Retina (tissue), 1 donor: ENCODE measurements at places on chromosomes 2 and 18.

DNA sequence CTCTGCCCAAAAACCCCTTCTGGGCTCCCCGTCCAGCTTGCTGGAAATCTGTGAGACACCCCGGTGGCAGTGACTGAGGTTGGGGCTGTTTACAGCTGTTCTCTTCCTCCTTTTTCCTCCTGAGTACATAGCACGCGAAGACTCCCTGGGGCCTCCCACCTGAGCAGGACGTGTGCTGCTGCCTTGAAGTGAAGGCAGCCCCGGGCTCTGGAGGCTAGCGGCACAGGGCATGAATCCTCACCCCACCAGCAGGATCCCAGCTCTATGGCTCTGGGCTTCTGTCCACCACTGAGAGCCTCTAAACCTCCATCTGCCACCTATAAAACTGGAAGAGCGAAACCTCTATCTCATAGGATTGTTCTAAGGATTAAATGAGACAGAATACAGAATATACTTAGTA lies 182.5 kb downstream of the TMEM163 start:
- no peak for DNase-seq

DNA sequence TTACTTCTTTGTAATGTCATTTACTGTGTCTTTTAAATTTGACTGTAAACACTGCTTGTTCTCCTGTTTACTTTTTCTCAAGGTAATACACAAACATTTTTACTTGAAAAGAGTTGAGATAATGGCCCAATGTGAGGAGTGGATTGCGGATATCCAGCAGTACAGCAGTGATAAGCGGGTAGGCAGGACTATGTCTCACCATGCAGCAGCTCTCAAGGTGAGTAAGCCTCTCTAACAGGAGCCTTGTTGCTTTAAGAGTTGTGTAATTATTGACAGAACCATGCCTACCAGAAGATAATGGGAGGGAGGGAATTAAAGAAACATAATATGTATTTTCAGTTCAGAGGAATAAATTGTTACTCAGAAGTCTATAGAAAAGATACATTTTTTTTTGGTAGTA lies 16.5 kb upstream of the TTC27 start:
- DNase-seq, result no peak

- DNase-seq, result peak; percentile 51
Measured at GRCh38 chr2:237967463-237967951, 693 bp downstream of the UBE2F start.

- DNase-seq, result peak; percentile 25
Measured at GRCh38 chr2:70514612-70515055, 39.0 kb downstream of the TGFA start.

GRCh38 chr2:127561371-127561770 lies 25.9 kb downstream of the MYO7B start:
- no peak for DNase-seq

- no peak for DNase-seq
Measured at GRCh38 chr18:11663439-11664029, 25.5 kb upstream of the GNAL start.

- no peak for DNase-seq
Measured at GRCh38 chr2:181318504-181319280, 138.5 kb upstream of the ITGA4 start.

DNA sequence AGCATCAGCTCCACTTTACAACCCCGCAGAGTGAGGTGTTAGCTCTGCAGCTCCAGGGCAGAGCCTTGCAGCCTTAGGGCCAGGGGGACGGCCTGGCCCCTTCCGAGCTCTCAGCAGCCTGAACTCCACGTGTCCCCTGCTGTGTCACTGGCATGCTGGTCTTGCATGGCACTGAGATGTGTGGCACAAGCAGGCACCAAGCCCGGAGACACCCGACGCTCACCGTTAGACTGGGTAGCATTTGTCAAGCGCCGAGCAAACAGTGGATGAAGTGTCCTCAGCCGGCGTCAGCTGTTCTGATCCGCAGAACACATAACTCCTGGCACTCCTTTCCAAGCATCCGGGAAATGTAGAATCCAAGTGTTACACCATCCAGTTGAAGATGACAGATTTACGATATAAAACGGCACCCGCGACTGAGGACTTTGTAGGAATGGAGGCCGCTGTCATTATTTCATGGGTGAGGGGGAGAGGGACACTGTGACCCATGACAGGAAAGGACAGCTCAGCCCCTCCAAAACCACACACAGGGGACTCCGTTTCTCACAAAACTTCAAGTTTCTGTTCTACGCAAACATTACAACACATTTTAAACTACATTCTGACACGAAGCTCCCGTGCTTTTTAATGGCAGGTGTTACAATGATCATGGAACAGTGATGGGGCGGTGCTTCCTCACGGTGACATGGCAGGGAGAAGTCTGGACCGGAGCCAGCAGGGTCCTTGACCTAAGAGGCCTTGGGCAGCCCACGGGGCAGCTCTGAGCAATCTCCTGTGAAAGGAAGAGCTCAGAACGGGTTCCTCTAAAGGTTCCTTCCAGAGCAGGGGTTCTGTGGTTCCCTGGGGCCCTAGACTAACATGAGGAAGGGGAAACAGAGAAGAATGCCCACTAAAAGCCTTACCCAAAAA lies 89.4 kb downstream of the HDAC4 start:
- DNase-seq, result no peak

DNA sequence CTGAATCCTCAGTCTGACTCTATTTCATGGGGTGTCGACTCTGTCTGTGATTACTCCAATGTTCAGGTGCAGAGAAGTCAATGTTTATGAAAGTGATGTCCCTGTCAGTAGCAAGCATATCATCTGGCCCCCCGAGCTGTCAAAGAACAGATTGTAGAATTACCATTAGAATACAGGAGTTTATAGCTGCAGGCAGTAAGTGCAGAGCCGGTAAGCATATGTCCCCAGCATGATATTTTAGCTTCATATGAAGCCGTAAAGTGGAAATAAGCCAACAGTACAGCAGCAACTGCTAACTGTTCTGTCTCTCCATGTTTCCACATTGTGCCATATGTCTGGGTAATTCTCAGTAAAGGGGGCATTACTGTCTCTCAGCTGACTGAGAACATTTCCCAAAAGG lies 541.8 kb downstream of the SOX11 start:
- peak; percentile 42 for DNase-seq

GRCh38 chr2:13009027-13009642 lies 292.4 kb downstream of the TRIB2 start:
- DNase-seq, result no peak

GRCh38 chr2:73008766-73009135 lies 62.8 kb downstream of the SFXN5 start:
- no peak for DNase-seq

- peak; percentile 65 for DNase-seq
Measured at GRCh38 chr18:76756531-76757253, 65.7 kb upstream of the ZNF236 start.

GRCh38 chr18:4107049-4107467 lies 348.0 kb downstream of the DLGAP1 start:
- DNase-seq, result peak; percentile 50

DNA sequence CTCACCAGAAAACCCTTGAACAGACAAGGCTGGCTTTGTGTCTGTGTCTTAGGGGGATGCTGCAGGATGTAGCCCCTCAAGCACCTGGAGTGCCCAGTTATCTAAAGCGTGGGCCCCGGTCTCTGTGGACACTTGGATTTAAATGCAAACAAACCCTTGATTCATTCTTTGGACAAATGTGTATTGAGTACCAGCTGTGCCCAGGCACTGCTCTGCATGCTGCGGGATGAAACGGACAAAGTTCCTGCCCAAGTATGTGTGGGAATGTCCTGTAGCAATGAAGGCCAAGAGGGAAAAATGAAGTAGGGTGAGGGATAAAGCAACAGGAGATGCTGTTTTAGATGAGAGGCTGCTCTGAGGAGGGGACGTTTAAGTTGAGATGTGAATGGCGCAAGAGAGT lies 53.9 kb downstream of the BOLA3 start:
- DNase-seq, result no peak

DNA sequence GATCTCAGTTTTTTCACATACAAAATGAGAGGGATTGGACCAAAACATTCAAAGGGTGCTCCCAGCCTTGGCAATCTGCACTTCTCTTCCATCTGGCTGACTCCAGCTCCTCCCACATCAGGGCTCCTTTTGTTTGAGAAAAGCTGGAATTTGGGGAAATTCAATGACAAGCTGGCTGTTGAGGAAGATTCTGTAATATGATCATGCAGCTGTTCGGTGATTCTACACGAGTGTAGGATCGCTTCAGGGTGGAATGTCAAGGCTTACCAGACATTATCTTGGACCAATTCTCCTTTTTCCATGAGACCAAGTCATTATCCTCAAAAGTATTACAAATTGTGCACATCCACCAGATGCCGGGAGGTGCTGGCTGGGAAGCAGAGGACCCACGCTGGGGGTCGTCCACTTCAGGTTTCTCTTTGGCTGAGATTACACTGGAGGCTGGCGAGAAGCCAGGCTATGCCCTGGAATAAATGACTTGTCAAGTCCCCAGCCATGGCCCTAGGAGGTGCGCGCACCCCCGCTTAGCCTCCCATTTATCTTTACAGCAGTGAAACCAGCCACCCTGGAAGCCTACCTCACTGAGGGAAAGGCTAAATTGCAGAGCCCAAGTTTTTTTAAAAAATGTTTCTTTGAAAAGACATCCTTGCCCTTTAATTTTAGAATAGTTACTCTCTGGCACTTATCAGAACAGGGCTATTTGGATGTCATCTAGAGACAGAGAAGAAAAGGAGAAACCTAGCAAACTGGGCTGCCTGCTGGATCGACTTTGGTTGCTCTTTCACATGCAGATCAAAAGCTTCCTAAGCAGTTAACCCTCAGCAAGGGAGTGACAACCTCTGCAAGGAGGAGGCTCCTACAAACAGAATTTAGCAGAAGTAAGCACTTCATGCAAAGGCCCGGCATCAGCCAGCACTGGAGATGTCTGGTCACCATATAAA lies 42.5 kb upstream of the LCLAT1 start:
- DNase-seq, result no peak

GRCh38 chr2:95292623-95293260 lies 4.4 kb upstream of the KCNIP3 start:
- no peak for DNase-seq

DNA sequence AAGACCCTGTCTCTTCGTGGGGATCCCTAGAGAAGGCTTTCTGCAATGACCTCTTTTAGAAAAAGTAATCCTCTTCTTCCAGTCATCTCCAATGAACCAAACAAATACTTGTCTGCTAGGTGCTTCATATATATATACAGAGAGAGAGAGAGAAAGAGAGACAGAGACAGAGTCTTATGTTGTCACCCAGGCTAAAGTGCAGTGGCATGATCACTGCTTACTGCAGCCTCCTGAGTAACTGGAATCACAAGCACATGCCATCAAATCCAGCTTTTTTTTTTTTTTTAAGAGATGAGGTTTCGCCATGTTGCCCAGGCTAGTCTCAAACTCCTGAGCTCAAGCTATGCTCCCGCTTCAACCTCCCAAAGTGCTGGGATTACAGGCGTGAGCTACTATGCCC lies 18.6 kb upstream of the PKDCC start:
- DNase-seq, result peak; percentile 39

DNA sequence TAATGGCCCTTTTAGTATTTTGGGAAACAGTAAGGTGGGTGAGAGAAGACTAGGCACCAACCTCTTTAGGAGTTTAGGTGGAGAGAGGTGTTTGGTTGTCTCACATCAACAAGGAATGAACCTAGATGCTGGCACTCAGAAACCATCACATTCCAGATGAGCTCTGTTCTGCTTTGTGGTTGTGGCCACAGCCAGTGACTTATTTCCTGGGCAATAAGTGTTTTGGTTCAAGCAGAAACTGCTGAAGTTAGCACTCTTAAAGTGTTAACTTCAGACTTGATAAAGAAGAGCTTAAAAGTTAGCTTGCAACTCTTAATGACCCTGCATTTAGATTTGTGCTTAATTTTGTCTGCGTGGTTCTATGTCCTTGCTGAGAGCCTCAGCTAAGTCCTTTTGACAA lies 929.2 kb downstream of the SLC4A3 start:
- DNase-seq, result no peak

DNA sequence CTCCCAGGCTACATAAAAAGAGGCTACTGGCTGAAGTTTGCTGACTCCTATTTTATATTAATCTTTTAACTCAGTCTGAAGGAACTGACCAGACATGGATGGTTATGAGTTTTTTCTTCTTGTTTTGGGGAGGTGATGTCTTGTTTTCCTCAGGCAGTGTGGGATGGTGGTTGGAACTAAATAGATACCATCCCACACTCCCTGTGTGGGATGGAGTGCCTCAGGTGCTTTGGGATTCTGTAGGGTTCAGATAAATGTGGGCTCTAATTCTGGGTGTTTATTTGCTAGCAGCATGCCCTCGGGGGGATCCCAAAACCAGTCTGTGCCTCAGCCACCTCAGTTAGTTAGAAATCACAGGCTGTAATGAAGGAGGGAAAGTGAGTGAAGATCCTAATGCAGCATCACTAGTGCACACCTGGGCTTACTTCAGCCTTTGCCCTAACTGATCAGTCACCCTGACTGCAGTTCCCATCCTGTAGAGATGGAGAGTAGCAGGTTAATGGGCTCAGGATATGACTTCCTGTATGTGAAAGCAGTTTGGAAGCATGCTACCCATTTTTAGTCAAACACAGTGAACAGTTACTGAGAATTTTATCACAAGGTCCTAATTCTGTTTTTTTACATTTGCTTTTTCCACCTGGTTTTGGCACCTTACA lies 132.2 kb downstream of the SPTBN1 start:
- no peak for DNase-seq

DNA sequence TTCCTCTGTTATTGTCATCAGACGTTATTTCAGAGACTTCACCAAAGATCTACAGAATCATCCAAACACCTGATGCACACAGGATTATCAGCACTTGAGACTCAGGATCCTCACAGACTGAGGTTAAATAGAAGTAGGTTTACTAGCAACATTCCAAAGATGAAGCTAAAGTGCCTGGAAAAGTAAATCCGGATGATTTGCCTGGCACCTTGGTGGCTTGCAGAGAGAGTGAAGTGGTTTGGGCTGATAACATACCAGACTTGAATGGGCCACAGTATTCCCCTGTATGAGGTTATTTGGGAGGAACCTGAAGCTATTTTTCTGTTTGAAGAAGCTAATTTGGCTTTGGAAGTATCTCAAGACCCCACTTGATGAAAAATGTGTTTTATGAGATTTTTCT lies 51.0 kb downstream of the OXER1 start:
- DNase-seq, result no peak

GRCh38 chr2:151906633-151906998 lies 78.4 kb upstream of the ARL5A start:
- DNase-seq, result no peak

DNA sequence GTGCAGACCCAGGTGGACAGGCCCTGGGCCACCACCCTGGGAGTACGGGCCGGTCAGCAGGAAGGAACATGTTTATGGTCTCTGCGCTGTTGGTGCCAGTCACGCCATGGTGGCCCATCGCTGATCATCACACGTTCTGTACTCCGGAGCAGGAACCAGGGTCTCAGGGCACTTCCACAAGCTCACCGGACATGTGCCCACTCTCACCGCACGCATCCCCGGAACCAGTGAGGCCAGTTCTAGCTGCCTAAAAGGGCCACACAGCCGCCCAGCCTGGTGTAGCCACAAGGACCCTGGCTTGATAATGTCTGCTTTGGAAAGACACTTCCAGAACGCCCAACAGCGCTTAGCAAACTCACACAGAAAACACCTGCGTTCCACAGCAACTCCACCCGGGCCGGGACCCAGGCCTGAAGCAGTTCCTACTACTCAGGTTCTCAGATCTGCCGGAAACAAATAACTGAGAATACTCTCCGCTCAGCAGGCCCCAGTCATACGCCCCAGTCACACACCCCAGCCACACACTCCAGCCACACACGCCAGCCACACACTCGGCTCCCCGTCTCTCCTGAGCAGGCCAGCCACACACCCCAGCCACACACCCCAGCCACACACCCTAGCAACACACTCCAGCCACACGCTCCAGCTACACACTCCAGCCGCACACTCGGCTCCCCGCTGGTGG lies 123.3 kb downstream of the HDAC4 start:
- DNase-seq, result no peak
